ENCODE measurements at places on chromosomes 2 and 18. TPM values are rescaled to one million over a fixed set of nuclear protein-coding genes. Genes with fewer than 3 reads are reported as not detected.

The CYP1B1 gene
- 20.0 TPM for total RNA-seq

The KATNAL2 gene
- 3.4 TPM for total RNA-seq

The RALB gene
- 99.2 TPM for total RNA-seq

The CASP8 gene
- total RNA-seq: 21.6 TPM

The LINC00305 gene
- not detected for total RNA-seq

The CTAGE1 gene
- not detected for total RNA-seq

The LRATD1 gene
- 41.8 TPM for total RNA-seq

The REG3G gene
- not detected for total RNA-seq

The TMEM163 gene
- 0.12 TPM for total RNA-seq

The LPIN2 gene
- total RNA-seq: 7.8 TPM

The CFAP221 gene
- 0.38 TPM for total RNA-seq

The TMEM169 gene
- not detected for total RNA-seq

The PTMA gene
- total RNA-seq: 791 TPM

The RTKN gene
- total RNA-seq: 29.3 TPM

The SAG gene
- total RNA-seq: not detected

The ANKRD30BL gene
- not detected for total RNA-seq

The IL36A gene
- 164 TPM for total RNA-seq

The TUBB6 gene
- total RNA-seq: 406 TPM

The KCMF1 gene
- 50.8 TPM for total RNA-seq

The CYP27A1 gene
- total RNA-seq: 9.3 TPM

The GPAT2 gene
- total RNA-seq: 0.62 TPM

The INHBB gene
- 2.5 TPM for total RNA-seq

The SCYGR4 gene
- not detected for total RNA-seq

The ERBB4 gene
- total RNA-seq: 0.57 TPM

The GDF7 gene
- total RNA-seq: 1.0 TPM

The COL5A2 gene
- total RNA-seq: 15.7 TPM

The CACNB4 gene
- 7.2 TPM for total RNA-seq

The PAX8 gene
- 2.7 TPM for total RNA-seq

The FAM136A gene
- 26.9 TPM for total RNA-seq

The CTLA4 gene
- 0.79 TPM for total RNA-seq

The PXDN gene
- 8.6 TPM for total RNA-seq

The RAB31 gene
- total RNA-seq: 52.8 TPM

The UGT1A1 gene
- total RNA-seq: 2.3 TPM

The DOK6 gene
- 0.88 TPM for total RNA-seq
